ENCODE measurements at places on chromosomes 4 and X.

DNA sequence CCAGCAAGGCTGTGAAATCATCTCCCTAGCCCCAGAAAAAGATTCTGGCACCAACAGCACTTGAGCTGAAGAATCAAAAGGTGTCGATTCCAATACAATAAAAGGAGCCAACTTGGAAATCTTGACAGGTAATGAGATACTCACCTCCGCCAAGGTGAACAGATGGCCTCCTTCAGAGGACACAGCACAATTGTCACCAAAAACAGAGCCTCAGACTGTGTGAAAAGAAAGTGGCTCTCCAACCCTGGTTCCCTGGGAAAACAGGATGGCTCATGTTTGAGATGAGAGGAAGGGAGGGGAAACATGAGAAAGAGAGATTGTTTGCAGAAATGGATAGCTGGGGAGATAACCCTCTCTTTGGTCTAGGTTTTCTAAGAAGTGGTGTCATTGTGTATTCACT, 168.9 kb downstream of the HS3ST1 start:
- no peak for DNase-seq

- DNase-seq, result no peak
Measured at GRCh38 chr4:53804719-53805118, 213.4 kb upstream of the LNX1 start.

DNA sequence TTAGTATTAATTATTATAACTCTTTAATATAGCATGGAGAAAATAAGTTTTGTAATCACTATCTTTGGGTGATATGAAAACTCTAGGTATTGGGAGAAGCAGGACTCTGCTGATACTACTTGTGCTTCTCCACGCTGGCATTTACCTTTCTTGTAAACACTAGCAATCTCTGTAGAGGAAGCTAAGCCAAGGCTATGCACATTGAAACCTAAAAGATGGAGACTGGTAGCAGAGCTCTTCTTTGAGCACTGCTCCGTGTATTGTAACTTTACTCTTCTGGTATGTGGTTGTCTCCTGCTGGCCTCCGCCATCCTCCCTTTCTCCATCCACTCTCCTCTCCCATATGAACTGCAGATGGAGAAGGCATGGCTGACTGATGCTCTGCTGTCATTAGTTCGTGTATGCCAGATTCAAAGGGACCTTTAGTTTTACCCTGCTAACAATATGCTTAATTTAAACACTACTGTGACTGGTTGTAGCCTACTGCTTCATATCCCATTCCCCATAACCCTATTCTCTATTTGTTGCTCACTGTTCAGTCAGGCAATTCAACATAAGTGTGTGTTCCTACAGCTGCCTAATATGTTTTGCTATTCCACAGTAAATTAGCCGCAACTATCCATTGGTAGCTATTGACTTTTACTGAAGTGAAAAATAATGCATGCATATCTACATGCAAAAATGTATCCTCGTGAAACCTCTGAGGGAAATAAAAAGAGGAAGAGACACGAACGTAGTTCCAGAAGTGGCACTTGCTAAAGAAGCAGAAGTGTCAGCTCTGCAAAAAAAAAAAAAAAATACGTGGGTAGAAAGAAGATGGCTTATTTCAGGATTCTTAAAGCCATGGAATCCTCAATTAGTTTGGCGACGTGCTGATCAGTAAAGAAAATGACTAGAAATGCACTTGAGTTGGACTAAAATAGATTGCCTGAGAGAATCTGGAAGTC, 55.6 kb upstream of the CCSER1 start:
- no peak for DNase-seq

DNA sequence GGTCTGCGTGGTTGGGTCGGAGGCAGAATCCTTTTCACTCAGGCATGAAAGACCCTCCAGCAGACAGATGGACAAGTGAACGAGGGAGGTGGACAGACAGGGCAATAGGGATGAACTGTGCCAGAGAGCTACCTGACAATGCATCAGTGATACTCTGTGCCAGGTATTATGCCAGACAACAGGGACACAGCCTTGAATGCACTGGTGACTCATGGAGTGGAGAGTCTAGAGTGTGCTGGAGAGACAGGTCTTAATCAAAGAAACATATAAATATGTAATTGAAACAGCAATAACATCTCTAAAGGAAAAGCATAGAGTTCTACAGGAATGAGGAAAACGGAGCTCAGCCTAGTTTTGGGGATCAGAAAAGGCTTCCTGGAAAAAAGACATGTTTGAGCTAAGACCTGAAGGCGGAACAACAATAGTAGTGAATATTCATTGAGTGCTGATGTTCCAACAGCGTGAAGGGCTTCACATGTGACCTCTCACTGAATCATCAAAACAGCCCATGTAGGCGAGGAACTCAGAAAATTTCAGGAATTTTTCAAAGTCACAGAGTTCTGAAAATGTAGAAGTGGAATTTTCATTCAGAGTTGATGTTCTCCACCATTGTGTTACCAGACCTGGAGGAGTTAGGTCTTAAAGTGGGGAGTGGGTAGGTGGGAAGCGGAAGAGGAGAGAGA, 20.0 kb upstream of the FGFBP2 start:
- DNase-seq, result no peak

DNA sequence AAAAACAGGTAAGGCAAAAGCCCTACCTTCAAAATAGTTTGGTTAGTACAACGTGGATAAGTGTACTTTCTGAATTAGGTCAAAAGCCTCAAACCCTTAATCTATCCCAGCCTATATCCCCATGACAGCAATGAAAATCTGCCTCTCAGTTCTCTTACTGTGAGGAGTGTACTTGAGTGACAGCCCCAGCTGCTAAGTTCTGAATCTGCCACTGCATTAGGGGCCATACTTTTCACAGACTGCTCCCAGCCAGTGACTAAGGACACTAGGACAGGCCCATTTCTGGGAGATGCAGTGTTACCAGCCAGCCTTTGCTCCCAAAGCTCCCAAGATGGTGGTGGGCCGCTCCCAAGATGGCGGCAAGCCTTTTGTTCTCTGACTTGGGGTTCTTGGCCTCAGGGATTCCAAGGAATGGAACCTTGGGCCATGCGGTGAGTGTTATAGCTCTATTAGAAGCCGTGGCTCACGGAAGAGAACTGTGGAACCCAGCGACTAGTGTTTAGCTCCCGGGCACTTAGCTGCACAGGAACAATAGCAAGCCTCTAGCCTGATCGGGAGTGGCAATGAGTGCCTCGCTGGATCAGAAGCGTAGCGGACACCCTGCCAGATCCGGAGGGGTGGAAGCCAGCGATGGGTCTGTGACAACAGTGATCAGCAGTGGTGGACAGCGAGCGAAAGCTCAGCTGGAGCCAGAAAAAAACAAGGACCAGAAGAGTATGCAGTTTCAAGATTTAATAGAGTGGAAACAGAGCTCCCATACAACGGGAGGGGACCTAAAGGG, 175.6 kb upstream of the NRK start:
- DNase-seq, result no peak

DNA sequence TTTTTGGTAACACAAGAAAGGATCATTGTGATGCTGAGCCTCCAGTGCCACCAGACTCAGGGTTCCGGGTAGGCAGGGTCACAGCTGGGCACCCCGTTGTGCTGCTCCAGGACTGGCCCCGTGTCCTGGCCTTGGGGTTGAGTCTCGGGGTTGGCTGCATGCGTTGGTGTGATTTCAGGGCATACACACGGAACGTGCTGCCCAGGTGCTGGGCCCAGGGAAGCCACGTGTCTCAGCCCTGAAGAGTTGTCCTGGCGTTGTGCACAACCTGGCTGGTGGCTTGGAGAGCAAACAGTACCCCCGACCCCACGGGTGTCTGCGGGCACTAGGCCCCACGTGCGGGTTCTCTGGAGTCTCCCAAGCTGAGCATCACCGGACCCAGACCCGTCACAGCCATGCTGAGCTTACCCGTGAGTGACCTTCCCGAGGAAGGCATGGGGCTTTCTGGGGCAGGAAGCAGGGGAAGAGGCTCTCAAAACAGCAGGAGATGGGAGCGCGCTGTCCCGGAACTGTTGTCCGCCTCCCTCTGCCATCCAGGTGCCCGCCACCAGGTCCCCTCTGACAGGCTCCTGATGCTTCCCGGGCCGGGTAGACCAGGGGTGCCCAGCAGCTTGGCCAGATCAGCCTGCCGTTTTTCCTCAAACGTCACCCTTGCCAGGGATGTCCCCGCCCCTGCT, 66.1 kb upstream of the ENPP6 start:
- no peak for DNase-seq

GRCh38 chr4:7781993-7782392, 157.7 kb downstream of the AFAP1 start:
- DNase-seq, result no peak

- DNase-seq, result no peak
Measured at GRCh38 chrX:13570261-13570605, 832 bp downstream of the EGFL6 start.

DNA sequence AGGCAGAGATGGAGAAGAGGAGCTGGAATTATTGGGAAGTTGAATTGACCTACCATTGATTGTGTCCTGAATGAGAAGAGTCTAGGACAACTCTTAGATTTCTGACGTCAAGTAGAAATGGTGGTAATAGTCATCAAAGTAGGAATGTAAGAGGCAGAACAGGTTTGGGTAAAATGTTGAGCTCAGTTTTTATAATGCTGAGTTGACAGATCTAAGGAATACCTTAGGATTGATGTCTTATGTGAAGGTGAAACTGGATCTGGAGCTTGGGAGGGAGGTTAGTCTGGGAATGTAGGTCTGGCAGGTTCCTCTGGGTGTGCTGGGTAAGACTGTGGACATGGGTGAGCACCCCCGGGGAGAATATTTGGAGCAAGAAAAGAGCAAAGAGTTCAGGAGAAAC, 31.9 kb downstream of the JADE1 start:
- no peak for DNase-seq

DNA sequence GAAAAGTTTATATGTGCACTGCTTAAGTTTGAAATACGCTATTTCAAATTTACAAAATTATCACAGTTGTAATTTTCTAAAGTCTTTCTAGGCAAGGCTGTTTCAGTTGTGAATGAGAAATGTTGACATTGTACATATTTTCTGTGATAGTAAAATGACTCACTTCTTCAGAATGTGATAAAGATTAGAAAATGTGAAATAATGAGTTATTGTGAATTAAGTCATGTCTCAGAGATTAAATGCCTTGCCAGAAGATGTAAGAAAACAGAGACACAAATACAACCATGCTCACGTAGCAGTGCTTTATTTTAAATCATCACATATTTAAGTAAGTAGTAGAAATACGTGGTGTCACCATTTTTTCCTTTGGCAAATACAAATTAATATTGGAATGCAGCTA, 768 bp downstream of the CLCN4 start:
- DNase-seq, result no peak

- DNase-seq, result no peak
Measured at GRCh38 chr4:113440371-113440770, 321.2 kb downstream of the CAMK2D start.

- DNase-seq, result no peak
Measured at GRCh38 chrX:28659269-28659668, 72.0 kb downstream of the IL1RAPL1 start.

DNA sequence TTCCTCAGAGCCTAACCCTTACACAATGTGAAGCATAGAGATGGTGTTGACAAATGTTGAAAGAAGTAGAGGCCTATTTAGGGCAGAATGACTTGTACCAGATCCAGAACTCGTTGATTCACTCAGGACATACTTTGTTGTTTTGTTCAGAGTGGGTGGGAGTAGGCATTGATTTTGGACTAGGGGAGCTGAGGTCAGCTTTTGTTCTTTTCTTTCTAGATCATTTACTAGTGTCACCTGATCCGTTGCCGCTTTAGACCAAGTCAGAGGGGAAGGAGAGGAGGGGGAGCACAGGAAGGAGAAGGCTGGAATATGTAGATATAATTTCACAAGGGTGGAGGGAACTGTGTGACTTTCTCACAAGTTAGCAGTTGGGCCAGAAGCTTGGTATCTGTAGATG, 282.4 kb upstream of the GPC4 start:
- DNase-seq, result no peak

GRCh38 chr4:123770884-123771283, 374.3 kb downstream of the SPRY1 start:
- no peak for DNase-seq

GRCh38 chr4:113618205-113618604, 143.3 kb downstream of the CAMK2D start:
- DNase-seq, result no peak

DNA sequence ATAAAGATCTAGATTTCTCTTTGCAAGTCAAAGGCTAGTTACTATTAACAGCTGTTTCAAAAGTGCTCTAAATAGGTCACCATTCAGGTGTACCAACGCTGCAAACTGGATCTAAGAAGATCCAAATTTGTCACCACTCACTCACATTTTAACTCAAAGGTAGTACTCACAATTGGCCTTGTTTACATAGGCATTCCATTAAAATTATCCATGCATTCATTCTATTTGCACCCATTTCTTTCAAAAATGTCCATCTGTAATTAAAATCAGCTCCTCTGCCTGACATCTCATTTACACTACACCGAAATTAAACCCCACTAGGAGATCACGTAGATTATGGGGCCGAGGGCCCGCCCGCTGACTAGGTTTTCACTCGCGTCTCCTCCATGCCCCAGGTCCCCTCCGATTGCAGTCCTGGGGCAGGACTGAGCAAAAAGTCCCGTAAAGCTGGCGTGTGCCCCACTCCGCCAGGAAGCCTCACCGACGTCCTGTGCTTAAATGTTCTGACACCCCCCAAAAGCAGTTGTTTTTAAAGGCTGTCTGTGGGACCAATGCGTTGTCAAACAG, 1.3 kb upstream of the ING2 start:
- DNase-seq, result no peak

DNA sequence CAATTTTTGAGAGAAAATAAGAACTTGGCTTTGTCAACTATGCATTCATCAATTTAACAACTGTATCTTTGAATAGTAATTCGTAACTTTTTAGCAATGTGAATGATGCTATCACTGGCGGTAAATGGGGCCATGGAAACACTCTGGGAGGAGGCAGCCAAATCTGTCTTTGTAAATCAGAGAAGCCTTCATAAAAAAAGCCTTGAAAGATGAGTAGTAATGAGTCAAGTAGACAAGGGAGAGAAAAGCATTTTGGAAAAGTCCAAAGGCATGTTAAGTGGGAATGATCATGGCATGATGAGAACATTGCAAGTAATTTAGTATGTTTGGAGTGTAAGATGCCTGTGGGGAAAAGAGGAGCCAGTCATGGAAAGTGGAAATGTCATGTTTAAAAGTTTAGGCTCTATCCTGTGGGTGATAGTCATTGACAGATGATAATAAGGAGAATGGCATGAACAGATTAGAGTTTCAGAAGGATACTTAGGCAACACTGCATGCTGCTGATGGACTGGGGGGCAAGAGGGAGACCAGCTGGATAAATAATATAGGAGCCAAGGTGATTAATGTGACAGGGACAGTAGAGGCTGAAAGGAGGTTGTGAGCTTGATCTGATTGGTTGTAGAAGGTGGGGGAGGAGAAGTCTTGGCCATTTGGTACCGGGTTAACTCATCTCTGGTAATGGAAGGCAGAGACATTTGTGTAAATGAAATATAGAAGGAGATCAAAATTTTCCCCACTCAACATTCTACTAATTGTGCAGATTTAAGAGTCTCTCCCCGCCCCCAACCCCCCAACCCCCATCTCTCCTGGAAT, 16.3 kb downstream of the SPRY1 start:
- no peak for DNase-seq
